ENCODE measurements at places on chromosomes 16 and 17.
A peak's percentile ranks its signal among the peaks of the same experiment; 100 is the strongest.

GRCh38 chr17:66570447-66571195 lies 264.3 kb upstream of the CACNG5 start:
- DNase-seq = no peak

DNA sequence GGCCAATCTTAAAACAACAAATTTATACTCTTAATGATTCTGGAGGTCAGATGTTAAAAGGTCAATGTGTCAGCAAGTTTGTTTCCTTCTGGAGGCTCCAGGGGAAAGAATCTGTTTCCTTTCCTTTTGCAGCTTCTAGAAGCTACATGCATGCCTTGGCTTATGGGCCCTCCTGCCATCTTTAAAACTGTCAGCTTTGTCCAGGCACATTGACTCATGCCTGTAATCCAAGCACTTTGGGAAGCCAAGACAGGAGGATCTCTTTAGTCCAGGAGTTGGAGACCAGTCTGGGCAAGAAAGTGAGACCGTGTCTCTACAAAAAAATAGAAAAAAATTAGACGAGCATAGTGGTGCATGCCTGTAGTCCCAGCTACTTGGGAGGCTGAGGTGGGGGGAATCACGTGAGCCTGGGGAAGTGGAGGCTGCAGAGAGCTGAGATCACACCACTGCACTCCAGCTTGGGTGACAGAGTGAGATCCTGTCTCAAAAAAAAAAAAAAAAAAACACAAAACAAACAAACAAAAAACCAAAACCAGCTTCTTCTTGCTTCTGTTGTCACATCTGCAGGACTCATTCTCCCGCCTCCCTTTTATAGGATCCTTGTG lies 58.3 kb downstream of the NOS2 start:
- no peak for DNase-seq

DNA sequence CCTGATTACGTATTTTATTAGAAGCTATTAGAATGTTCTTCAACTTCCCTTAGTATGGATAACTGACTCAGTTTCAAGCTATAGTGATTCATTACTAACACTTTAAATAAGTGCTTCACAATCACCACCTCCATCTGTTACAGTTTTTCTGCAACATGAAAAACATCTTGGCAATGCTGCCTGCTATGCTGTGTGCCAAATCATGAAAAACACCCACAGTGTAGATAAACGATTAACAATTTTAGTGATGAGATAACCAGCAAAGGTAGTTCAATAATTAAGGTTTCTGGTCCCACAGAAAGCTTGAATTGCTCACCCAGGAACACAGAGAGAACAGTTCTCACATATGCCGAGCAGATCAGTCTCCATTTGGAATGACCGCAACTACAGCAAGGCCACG lies 51.4 kb upstream of the SLC25A19 start:
- DNase-seq = no peak

DNA sequence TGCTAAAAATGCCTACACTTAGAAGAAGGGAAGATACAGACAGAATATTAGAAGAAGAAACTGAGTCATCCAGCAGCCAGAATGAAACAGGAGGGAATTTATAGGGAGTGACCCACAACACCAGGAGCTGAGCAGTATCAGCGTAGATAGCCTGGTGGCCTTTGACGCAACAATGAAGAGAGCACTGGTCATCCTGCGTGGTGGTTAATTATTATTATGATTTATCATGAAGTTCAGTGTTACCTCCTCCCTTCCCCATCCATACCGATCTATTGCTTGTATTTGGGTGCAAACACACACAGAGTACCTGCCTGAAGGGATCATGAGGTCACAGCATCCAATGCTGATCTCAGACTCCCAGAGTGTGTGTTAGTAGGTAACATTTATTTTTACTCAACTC lies 38.5 kb downstream of the ERCC4 start:
- no peak for DNase-seq

DNA sequence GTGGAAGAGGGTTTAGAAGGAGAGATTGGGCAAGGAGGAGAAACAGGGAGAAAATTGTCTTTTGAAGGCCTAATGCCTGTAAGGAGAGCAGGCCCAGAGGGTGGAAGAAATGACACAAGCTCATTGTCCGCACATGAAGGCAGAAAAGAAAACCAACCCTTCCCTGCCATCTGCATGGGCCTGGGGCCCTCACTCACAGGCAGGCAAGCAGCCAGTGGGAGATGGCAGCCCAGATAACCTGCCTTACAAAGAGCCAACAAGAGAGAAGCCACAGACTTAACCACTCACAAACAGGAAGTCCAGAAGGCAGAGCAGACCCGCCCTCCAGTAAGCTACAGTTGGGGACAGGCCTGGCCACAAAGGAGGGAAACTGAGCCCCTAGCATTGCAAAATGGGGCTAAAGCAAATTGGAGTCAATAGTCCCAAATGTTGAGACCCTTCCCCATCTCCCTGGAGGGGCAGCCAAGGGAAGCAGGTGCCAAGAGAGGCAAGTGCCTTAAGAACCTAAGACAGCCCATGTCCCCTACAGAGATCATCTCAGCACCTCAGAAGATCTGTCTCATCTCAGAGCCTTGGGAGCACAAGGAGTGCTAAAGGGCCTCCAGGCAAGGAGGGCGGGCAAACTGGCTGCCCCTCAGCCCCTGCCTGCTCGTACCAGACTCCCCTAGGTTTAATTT lies 7.3 kb upstream of the TSPOAP1 start:
- peak; percentile 76 for DNase-seq

DNA sequence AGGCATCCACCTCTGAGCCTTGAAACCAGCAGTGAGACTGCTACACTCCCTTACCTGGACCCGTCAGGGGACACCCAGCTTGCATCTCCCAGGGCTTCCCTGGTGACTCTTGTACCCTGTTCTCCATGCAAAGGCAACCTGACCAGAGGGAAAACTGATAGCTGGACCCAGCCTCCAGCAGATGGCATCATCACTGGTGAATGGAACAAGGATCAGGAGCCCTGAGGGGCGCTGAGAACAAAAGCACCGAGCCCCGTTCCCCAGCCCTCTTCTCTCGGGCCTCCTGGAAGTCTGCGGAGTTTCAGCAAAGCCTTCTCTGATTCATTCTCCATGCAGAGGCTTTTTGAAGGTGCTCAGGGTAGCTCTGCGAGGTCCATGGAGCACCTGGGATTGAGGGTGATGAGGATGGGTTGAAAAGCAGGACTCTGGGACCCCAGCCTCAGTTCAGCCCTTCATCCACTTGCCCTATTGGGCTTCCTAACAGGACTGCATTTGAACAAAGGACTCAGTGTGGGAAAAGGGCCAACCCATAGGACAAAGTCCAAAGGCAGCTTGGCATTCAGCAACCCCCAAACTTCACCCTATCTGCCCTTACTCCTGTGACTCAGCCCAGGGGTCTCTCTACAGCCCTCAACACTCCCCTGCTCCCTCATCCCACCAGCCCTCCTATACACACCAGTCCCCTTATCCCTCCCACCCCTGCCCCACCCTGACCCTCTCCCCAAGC lies 45.0 kb upstream of the LHX1 start:
- DNase-seq = no peak

All from GM12878 (cell line).